ENCODE measurements at places on chromosomes 16 and 17. TPM values are rescaled to one million over a fixed set of nuclear protein-coding genes. Genes with fewer than 3 reads are reported as not detected.
A peak's percentile ranks its signal among the peaks of the same experiment; 100 is the strongest.

The PAGR1 gene
- 35.2 TPM for total RNA-seq

- DNase-seq: no peak
These were observed 9.6 kb downstream of the FLOT2 start for GRCh38 chr17:28887871-28888471.

GRCh38 chr17:40516581-40517285, 15.3 kb upstream of the TNS4 start:
- peak; percentile 65 for DNase-seq

The SPIRE2 gene
- 5.6 TPM for total RNA-seq

DNA sequence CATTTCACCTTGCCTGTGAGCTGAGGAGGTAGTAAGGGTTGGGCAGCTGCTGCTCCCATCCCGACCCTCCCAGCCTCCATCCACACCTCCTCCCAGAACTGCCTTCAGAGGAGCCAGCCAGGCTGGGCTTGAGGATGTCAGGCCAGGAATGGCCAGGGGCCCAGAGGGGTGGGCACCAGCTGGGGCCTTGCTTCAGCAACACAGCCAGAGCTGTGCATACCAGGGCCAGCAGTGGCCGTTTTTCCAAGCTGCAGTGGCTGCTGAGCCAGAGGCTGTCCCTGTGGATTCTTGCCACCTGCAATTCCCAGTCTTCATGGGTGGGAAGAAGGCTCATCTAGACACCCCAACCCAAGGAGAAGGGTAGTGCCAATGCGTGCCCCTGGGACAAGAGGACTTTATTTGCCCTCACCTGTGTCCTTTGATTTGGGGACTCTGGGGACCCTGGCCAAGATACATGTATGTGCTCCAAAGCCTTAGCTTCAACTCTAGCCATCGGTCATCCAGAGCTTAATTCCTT, 153.4 kb upstream of the SDK2 start:
- DNase-seq: no peak

Data from suprapubic skin (tissue), 4 donors.